ENCODE measurements at places on chromosomes 5 and 9.

GRCh38 chr9:84310883-84311282 is 29.7 kb downstream of the SLC28A3 start:
- DNase-seq: no peak

- no peak for DNase-seq
These were observed 99.2 kb upstream of the SLC30A5 start for GRCh38 chr5:68994645-68995044.

DNA sequence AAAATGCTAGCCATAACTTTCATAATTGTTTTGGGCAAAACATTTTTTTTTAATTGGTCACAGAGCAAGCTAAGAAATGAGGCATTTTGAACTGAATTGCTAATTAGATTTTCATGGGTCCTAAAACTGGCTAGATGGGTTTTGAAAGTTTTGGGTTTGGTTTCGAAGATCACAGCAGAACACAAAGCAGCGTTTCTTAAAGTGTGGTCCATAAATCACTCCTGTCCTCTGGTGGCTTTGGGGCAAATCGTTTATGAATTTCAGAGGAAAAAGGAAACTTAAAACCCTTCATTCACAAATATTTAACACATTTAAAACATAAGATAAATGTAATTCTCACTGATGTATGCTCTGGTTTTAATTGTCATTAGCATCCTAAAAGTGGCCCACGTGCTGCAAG is 503.7 kb downstream of the SPATA31D1 start:
- DNase-seq: no peak

DNA sequence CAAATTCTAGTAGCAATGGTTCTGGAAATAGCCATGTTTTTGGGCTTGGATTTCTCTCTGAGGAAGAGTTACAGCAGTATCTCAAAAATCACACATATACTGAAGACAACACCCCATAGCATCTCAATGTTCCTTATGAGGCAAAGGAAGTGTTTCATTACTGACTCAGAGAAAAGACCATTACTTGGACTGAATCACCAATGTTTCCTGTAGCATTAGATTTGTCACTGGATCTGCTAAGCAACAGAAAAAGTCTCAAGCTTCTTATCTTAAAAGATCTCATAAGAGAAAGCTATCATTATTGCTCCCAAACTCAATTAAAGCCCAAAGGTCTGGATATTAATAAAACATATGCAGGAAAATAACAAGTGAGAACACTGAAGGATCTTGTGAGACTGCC is 272.4 kb downstream of the ADAMTS6 start:
- DNase-seq: peak; percentile 88
